ENCODE measurements at places on chromosomes 2 and 18.

DNA sequence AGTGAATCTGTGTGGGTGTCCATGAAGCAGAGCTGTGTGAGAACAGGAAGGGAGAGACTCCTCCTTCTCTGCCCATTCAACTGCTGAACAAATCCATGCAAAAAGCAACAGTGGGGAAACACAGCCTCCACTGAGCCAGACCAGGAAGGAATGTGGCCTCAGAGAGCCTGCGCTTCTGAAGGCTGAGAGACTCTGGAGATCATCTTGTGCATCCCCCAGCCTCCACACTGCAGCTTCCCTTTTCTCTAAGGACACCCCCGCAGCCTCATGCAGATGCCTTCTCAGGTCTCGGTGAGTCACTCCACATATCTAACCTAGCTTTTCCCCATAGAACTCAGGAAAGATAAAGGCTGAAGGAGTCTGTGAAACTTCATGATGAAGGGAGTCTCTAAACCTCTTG lies 402.9 kb downstream of the TNS1 start:
- no peak for DNase-seq

GRCh38 chr2:226721541-226721940 lies 78.1 kb downstream of the IRS1 start:
- no peak for DNase-seq

DNA sequence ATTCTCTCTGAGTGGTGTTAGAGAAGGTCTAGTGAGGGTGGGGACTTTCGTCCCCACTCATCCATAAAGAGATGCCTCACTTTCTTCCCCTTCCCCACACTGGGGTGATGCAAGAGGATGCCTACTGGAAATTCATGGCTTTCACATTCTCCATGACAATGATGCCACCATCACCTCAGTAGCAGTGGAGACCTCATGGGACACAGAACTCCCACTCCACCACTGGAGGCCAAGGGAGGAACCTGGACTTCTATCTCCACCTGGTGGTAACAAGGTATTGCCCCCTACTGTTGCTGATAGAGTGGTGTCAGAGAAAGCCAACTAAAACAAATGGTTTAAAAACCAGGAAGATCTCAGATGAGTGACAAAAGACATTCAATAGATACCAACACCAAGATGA lies 110.9 kb downstream of the INHBB start:
- no peak for DNase-seq

DNA sequence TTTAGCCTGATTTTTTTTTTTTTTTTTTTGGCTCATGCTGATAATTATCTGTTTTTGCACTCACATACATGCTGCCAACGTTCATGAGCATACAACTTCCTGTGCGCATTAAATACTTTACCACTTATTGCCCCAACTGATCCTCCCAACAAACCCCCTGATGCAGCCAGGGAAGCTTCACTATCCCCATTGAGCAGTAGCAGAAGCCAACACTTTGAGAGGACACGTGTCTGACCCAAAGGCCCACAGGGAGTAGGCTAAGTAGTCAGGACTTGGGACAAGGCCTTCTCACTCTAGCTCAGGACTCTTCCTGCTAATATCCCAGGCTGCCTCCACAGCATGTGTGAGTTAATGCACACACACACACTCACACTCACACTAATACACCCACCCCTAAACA lies 36.2 kb upstream of the MAT2A start:
- no peak for DNase-seq

GRCh38 chr2:197986977-197987376 lies 182.6 kb downstream of the PLCL1 start:
- no peak for DNase-seq

- no peak for DNase-seq
These were observed 152.7 kb downstream of the WDSUB1 start for GRCh38 chr2:159133797-159134196.

DNA sequence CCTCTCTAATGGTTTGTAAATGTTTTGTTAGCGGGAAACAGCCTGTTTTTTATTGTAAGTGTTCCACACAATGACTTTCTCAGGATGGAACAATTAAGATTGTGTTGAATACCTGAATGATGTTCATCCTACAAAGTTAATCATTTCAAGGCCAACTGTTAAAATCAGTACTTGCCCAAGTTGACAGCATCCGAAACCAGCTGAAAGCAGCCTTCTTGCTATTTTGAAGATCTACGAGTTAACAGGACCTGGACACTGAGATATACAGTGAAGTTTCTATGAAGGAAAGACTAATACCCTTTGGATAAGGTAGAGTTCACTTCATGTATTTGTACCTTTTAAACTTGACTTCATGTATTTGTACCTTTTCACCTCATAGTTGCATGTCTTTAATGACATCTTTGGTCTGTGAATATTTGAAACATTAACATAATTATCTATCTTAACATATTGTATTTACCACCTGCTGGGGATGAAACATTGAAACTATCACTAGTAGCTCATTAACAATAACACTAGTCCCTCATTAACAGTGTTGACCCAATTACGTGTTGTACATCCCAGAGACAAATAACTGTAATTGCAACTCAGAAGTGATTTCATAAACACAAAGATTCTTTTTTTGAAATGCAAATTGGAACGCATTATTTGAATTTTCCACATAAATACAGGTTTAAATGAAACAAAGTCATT lies 556.0 kb upstream of the MEX3C start:
- no peak for DNase-seq
